ENCODE measurements at places on chromosomes 7 and 10. TPM values are rescaled to one million over a fixed set of nuclear protein-coding genes. Genes with fewer than 3 reads are reported as not detected.

GRCh38 chr7:141418066-141418465 is 133.1 kb upstream of the AGK start:
- DNase-seq = no peak

DNA sequence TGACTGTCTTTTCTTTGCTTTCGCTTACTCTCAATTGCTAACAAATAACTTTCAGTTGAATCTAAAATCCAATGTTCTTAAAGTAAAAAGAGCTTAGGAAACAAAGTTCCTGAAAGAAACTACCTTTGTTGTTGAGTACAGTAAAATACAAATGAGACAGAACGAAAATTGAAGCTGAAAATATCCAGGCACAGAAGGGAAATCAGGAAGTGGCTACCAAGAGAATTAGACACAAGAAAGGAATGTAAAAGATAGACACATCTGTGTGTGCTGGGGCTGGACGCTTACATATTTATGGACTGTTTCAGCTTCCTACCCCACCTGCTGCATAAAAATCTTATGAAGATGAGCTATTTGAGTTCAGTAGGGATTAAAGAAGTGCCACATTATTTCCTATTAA is 161.7 kb upstream of the PLXDC2 start:
- no peak for DNase-seq

GRCh38 chr10:47366731-47367460 is 17.2 kb downstream of the ZNF488 start:
- DNase-seq = peak; percentile 2

GRCh38 chr10:60443346-60443745 is 53.7 kb upstream of the ANK3 start:
- DNase-seq = no peak

VIPR2 gene
- 0.60 TPM for polyA plus RNA-seq

AUTS2 gene
- polyA plus RNA-seq = 6.0 TPM

SERPINE1 gene
- polyA plus RNA-seq = 4.3 TPM

DBF4 gene
- polyA plus RNA-seq = 2.0 TPM

Measured in psoas muscle (tissue), 8 donors.